ENCODE measurements at places on chromosomes 1 and 21.

GRCh38 chr21:25420831-25421230 lies 186.4 kb downstream of the MRPL39 start:
- DNase-seq, result no peak

DNA sequence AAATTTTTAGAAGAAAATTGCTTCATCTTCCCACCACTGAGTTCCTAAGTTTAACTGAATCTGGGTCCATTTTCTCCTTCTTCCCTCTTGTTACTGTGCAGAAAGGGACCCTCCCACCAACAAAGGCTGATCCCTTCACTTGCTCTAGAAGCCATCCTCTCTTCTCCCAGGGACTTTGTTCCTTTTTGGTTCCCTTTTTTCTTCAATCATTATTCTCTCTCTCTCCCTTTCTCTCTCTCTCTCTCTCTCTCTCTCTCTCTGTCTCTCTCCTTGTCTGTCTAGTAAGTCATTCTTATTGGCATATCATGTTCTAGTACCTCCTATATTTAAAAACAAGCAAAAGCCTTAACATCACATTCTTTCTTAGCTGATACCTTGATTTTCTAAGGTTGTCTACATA lies 31.7 kb upstream of the GADD45A start:
- DNase-seq, result no peak

DNA sequence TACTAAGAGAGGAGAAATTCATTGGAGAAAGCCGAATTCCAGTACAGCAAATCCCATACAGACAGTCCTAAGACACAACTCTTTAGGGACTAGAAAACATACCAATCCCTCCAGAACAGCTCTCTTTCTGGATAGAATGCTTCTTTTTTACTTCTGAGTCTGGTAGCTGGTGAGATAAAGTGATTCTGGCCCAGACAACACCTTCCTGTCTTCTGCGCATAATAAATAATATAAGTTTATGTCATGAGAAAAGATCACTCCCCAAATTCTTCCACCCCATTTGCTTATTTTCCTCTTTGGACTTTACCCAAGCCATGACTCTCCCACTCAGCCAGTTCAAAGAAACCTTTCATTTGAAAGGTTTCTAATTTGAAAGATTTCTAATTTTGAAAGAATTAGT lies 98.4 kb downstream of the EDEM3 start:
- DNase-seq, result no peak

GRCh38 chr21:31780944-31781343 lies 49.0 kb upstream of the SCAF4 start:
- DNase-seq, result no peak

- DNase-seq, result no peak
These were observed 12.7 kb downstream of the TESK2 start for GRCh38 chr1:45478121-45478814.

DNA sequence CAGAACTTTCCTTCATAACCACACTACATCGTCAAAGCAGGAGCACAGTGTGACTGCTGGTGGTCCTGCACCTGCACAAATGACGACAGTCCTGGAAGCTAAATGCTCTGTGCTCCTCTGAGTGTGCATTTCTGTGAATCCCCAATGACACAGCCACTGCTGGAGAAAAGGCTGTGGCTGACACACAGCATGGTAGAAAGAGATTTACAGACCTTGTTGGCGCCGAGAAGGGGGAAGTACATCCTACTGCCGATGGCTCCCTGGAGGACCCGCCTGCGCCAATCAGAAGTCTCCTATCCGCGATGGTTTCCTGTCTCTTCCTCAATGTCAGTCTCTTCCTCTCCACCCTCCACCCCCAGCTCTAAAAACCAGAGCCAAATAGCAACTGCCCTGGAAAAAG lies 115.4 kb upstream of the RAB4A start:
- DNase-seq, result peak; percentile 18

GRCh38 chr1:185676969-185677368 lies 57.2 kb upstream of the HMCN1 start:
- DNase-seq, result no peak

DNA sequence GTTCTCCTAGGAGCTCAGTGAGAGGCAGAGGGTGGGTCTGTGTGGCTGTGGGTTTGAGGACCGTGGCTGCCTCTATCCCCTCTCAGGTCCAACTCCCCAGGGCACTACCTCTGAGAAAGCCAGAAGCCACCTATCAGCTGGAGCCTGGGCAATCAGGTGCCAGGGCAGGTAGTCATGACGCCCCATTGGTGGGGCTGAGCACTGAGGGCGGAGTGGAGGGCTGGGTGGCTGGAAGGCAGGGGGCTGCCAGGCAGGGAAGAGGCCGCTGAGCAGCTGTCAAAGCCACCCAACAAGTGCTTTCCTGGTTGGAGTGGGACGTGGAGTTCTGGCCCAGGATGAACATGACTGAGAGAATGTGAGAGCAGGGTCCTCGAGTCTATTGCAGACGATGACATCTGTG lies 164.9 kb upstream of the AJAP1 start:
- DNase-seq, result no peak

GRCh38 chr1:27402349-27402754 lies 9.9 kb downstream of the GPR3 start:
- no peak for DNase-seq

DNA sequence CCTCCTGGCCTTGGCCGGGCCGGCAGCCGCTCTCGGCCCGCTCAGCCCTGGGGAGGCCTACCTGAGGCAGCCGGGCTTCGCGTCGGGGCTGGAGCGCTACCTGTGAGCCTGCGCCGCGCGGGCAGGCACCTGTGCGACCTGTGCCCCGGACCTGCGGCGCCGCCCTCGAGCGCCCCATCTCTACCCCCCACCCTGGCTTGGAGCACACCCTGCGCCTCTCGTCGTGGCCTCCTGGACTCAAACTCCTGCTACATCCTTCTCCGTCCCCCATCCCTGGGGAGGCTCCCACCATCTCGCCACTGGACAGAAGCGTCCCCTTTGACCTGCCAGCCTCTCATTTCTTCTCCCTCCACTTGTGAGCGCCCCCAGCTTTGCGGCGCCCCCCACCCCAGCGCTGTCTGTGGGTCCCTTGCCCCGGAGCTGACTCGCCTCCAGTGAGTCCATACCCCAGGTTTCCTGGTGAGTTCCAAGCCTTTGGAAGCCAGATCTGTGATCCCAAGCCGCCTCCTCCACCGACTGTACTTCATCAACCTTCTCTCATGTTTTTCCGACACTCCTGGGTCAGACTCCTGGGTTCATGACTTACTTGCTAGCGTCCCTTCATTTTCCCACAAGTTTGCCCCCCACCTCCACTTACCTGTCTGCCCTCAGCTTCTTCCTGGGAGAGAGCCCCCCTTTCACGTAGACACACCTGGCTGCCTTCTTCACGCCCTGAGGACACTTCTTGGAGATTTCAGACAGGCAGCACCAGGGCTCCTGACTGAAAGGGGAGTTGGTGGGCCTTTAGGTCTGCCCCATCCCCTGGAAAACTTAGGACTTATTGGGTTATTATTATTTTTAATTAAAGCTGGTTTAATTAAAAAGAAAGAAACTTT lies 1.3 kb downstream of the FOXE3 start:
- no peak for DNase-seq

DNA sequence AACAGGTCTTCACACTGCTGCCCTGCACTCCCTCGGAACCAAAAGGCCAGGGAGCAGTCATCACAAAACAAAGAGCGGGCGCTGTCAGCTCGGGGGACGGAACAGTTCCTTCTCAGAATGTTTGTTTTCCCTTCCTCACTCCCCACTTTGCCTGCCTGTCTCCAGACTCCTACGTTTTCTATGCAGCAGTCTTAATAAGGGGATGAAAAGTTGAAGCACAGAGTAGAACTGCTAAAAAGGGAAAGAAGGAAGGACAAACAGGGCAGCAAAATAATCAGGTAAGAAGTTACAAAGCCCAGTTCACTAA lies 738 bp upstream of the GPR161 start:
- DNase-seq, result no peak

GRCh38 chr1:160656737-160657136 lies 9.9 kb upstream of the SLAMF1 start:
- DNase-seq, result no peak

- DNase-seq, result no peak
These were observed 388.7 kb downstream of the ST6GALNAC3 start for GRCh38 chr1:76463278-76463677.

DNA sequence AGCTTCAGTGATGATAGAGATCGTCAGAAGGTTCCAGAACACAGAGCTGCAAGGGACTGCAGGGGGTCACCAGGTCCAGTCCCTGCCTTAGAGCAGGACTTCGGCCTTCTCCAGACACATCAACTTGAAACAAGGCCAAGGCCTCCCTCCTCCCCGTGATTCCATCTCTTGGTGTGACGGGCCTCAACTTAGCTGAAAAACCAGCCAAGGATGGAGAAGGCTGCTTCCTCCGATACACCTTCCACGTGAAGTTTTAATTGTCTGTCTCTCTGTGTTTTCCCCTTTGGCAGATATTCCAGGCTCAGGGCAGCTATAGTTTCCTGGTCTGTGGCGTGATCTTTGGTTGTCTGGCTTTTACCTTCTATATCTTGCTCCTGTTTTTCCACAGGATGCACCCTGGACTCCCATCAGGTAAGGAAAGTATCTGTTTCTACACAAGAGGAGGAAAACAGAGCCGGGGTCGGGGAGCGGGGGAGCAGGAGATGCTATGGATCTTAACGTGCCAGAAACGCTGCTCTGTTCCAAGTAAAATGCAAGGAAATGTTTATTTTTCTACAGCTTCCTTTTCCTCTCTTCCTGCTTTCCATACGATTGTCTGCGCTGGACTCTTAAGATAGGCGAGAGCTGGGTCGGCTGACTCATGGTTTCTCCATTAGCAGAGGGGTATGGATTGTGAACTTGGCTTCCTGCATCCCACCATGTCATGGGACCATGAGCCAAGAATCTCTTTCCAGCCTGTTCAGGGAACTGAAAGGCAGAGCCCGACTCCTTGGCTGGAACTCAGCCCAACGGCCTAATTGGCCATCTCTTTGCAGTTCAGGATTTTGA lies 32.8 kb downstream of the ELK4 start:
- no peak for DNase-seq

GRCh38 chr1:149849111-149849946 lies 50.0 kb upstream of the BOLA1 start:
- DNase-seq, result no peak

- DNase-seq, result no peak
These were observed 106.2 kb upstream of the COL6A1 start for GRCh38 chr21:45875416-45875760.

DNA sequence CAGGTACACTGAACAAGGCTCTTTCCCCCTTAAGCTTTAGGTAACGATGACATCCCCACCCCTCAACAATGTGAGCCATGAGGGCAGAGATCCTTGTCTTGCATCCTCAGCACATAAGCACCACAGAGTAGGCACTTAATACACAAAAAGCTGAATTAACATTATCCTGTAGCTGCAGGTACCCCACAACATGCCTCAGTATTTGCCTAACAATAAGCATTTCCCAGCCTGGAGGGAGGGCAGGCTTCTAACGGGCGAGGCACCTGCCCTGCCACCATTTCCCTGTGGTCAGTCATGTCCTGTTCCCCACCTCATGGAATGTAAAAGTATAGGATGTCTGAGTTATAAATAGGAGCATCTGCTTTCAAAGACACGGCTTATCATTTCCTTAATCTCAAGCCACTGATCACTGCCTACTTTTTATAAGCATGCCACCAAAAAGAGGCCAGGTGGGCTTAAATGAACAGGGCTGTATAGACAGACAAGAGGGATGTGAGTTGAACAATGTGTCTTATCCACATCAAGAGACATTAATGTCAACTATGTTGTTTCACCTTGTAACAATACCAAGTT lies 3.4 kb downstream of the CAPZB start:
- no peak for DNase-seq

Measured in activated T-cell treated with anti-CD3 and anti-CD28 coated beads for 24 hours (primary cell).